HCT116 (cell line): ENCODE measurements at places on chromosomes 11 and 22. TPM values are rescaled to one million over a fixed set of nuclear protein-coding genes. Genes with fewer than 3 reads are reported as not detected.

DNA sequence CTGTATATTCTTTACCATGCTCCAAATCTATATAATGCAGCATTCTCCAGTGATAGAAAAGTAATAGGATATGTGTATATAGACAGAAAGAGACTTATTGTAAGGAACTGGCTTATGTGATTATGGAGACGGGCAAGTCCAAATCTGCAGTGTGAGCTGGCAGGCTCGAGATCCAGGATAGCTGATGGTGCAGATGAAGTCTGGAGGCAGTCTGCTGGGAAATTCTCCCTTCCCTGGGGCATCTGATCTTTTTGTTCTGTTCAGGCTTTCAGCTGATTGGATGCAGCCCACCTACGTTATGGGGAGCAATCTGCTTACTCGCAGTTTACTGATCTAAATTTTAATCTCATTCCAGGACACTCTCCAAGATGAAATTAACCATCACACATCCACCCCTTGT, 73.2 kb downstream of the GRK3 start:
- no peaks in the 10 kb centered on the region for H3K4me1 ChIP-seq
- no peak for DNase-seq
- H3K27ac ChIP-seq, result no peak overlapping the region
- no peak overlapping the region for H3K4me3 ChIP-seq
- no peaks in the 10 kb centered on the region for H3K27me3 ChIP-seq
- H3K36me3 ChIP-seq, result no peaks in the 10 kb centered on the region

DNA sequence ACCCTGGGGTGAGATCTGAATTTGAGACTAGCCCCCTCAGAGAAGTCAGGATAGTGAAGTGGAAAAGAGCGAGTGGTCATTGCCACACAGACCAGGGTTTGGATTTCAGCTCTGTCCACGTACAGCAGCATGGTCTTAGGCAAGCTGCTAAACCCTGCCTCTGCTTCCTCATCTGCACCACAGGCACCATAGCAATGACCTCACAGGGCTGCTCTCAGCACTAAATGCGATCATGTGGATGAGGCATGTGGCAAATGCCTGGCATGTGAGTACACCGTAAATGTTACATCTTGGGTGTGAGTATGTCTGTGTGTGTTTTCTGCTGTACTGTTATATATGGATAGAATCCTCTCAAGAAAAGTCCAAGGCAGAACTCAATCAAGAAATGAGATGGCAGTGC, 15.8 kb downstream of the NAV2 start:
- H3K27me3 ChIP-seq, result no peaks in the 10 kb centered on the region
- DNase-seq, result no peak
- H3K27ac ChIP-seq, result no peak overlapping the region
- no peak overlapping the region for H3K4me3 ChIP-seq
- no peaks in the 10 kb centered on the region for H3K36me3 ChIP-seq
- peaks cover 16% of the 10 kb centered on the region for H3K4me1 ChIP-seq

DNA sequence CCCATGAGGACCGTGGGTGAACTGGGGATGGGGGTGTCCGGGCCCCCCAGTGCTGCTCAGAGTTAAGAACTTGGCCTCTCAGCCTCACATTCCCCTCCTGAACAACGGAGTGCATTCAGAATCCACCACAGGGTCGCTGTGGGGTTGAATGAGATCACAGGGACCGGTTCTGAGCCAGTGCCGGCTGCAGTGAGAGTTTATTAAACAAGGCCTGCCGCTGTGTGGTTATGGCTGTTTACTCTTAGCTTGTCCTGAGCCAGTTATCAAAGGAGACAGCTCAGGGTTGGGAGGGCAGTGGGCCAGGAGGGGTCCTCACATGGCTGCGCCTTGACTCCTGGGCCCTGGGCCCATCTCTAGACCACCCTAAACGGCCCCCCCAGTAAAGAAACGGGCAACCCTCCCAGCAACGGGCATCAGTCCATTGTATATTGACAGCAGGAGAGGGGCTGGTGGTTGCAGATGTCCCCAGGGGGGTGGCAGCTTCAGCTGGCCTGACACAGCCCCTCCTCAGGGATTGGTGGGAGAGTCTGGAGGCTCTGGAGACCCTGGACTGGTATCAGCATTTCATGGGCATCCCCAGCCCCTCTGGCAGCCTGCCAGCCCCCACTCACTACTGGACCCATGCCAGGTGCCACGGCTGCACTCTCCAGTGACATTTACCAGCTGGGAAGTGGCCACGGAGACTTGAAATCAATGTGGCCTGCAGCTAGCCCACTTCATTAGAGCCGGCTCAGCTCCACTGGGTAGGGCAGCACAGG, 15.1 kb upstream of the CABP7 start:
- no peaks in the 10 kb centered on the region for H3K36me3 ChIP-seq
- H3K27ac ChIP-seq, result no peak overlapping the region
- H3K4me1 ChIP-seq, result peaks cover 36% of the 10 kb centered on the region
- H3K4me3 ChIP-seq, result no peak overlapping the region

DNA sequence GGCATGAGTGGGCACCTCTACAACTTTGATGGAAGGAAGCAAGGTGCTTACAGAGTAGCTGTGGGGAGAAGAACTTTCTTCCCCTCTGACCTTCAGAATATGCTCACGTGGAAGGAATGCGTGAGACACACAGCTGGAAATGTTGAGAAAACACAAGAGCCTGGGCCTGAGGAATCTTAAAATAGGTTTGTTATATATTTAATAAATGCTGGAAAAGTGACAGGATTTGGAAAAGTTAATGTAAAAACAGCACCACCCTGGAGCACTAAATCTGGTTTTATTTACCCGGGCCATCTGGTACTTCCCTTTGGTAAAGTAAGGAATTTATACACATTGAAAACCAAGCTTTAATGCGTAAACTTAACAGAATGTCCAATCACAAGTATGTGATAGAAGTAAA, 14.0 kb upstream of the AMPD3 start:
- H3K4me3 ChIP-seq, result no peak overlapping the region
- H3K27me3 ChIP-seq, result no peaks in the 10 kb centered on the region
- no peaks in the 10 kb centered on the region for H3K36me3 ChIP-seq

DNA sequence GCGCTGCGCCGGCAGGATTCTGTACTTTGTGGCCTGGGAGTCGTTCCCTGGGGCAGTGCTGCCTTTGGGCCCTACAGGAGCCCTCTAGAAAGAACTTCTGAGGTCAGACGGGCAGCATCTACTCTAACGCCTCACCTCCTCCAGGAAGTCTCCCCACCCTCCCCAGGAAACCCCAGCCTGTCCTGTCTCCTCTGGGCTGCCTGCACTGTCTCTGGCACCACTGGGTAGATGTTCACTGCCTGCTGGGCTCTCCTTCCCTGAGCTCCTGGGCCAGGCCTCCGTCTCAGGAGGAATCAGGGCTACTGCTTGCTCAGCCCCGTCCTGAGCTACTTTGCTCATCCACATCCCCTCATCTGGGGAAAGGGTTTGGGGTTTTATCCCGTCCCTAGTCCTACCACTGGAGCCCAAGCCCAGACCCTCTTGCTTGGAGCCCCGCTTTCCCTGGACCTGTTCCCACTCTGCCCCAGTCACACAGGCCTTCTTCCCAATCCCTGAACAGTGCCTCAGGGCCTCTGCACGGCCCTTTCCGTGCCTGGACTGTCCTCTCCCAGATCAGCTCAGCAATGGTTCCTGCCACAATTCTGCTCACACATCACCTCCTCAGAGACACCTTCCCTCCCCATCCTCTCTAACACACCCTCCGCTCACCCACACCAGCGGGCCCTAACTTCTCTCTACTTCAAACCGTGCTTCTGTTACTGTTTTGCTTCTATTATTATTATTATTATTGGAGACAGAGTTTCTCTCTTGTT, 11.3 kb upstream of the TREH start:
- H3K4me3 ChIP-seq, result no peak overlapping the region
- peaks cover 5% of the 10 kb centered on the region; the same call in 1 of the 2 replicates for H3K4me1 ChIP-seq
- no peak for DNase-seq
- no peaks in the 10 kb centered on the region for H3K36me3 ChIP-seq
- H3K27me3 ChIP-seq, result no peaks in the 10 kb centered on the region

DNA sequence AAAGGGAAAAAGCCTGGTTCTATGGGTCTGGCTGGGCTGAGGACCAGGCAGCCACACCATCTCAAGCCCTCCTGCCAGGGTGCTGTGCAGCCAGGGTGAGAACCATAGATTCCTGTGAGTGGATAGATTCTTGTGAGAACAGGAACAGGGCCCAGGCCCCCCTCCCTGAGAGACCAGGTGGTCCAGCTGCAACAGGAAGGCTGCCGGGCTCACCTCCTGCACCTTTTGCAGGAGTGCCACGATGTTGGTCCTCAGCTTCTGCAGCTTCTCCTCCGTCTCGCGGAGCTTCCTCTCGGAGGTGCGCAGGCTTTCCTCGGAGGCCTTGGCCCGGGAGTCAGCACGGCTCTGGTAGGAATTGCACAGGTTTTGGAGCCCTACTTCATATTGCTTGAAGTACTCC, 40.8 kb downstream of the MORC2 start:
- H3K36me3 ChIP-seq, result peaks cover 16% of the 10 kb centered on the region; the same call in 1 of the 2 replicates
- no peaks in the 10 kb centered on the region for H3K27me3 ChIP-seq
- H3K4me3 ChIP-seq, result no peak overlapping the region
- DNase-seq, result no peak
- no peaks in the 10 kb centered on the region for H3K4me1 ChIP-seq
- no peak overlapping the region for H3K27ac ChIP-seq

GRCh38 chr11:4061700-4062099, 32.9 kb upstream of the RRM1 start:
- no peaks in the 10 kb centered on the region for H3K27me3 ChIP-seq
- H3K4me3 ChIP-seq, result no peak overlapping the region
- H3K27ac ChIP-seq, result no peak overlapping the region
- DNase-seq, result no peak
- no peaks in the 10 kb centered on the region for H3K36me3 ChIP-seq
- no peaks in the 10 kb centered on the region for H3K4me1 ChIP-seq

DNA sequence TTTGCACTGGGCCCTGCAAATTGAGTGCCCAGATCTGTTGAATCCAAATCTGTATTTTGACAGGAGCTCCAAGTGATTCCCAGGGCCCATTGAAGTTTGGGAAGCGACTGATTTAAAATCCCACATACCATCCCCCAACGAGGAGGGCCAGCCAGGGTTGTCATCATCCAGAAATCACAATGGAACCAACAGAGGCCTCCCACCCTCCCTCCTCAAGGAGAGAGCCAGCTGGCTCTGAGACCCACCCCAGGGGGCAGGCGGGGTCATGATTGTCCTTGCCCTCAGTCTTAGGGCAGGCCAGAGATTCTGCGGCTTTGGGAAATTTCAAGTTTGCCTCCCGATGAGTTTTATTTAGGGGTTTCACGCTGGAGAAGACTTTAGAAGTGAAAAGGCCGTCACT, 358.2 kb downstream of the MN1 start:
- 0 out of 2 replicates have a peak, but pooled peaks cover 4% of the 10 kb centered on the region for H3K27me3 ChIP-seq
- H3K27ac ChIP-seq, result no peak overlapping the region
- DNase-seq, result no peak
- no peak overlapping the region for H3K4me3 ChIP-seq

- 0 out of 2 replicates have a peak, but pooled peaks cover 14% of the 10 kb centered on the region for H3K27me3 ChIP-seq
- DNase-seq, result no peak
- no peaks in the 10 kb centered on the region for H3K4me1 ChIP-seq
- H3K27ac ChIP-seq, result no peak overlapping the region
- H3K4me3 ChIP-seq, result no peak overlapping the region
- H3K36me3 ChIP-seq, result no peaks in the 10 kb centered on the region
These were observed 256.8 kb downstream of the INSC start for GRCh38 chr11:15371533-15371932.

DNA sequence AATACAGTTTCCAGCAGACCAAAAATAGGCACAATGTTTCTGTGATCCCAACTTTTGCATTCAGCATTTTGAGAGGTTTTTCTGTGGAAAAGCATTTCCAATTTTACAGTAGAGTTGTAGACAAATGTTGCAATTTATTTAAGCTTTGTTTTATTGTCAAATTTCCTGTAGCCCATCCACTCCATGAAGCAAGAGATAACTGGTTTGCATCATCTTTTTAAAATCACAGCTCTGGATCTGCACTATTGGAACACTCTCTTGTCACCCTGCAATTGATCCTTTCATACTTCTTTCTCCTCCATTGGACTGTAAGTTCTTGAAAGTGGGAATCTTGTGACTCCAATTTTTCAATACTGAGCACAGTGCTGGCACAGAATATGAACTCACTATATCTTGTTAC, 86.0 kb downstream of the MAML2 start:
- H3K27me3 ChIP-seq, result no peaks in the 10 kb centered on the region
- H3K4me3 ChIP-seq, result no peak overlapping the region
- no peak overlapping the region for H3K27ac ChIP-seq
- no peak for DNase-seq
- H3K36me3 ChIP-seq, result no peaks in the 10 kb centered on the region
- H3K4me1 ChIP-seq, result peaks cover 7% of the 10 kb centered on the region; the same call in 1 of the 2 replicates

DNA sequence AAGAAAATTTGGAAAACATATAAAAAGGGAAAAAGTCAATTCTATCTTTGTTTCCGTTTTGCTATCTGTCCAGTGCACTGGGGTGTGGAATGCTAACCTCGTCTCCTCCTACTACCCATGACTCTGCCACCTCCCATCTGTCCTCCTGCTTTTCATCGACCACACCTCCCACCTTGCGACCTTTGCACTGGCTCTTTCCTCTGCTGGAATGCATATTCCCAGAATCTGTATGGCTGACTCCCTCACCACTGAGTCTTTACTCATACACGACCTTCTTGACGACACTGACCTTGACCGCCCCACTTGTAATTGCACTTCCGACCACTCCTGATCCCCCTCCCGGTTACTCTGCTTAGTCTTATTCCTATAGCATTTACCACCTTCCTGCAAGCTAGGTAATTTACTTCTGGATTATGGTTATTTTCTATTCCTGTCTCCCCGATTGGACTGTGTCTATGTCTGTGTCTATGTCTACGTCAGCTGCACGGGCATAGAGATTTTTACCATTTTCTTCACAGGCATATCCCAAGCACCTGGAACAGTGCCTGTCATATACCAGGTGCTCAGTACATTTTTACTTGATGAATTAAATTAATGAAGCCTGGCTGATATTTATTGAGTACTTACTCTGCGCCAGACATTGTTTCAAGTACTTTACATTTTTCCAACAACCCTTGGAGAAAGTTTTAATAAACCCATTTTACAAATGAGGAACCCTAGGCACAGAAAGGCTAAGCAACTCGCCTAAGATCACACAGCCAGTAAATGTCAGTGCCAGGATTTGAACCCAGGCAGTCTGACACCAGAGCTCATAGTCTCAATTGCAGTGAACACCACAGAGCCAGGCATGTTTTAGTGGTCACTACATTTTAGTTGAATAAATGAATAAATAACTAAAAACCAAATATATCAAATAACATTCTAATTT, 89.3 kb upstream of the SLC22A12 start:
- no peak for DNase-seq
- H3K27me3 ChIP-seq, result peaks cover 7% of the 10 kb centered on the region; the same call in 1 of the 2 replicates
- no peaks in the 10 kb centered on the region for H3K36me3 ChIP-seq
- no peak overlapping the region for H3K4me3 ChIP-seq
- no peak overlapping the region for H3K27ac ChIP-seq

GRCh38 chr11:21561581-21561980, 631.3 kb upstream of the ANO5 start:
- H3K27ac ChIP-seq, result no peak overlapping the region
- no peaks in the 10 kb centered on the region for H3K4me1 ChIP-seq
- no peaks in the 10 kb centered on the region for H3K27me3 ChIP-seq
- DNase-seq, result no peak
- H3K36me3 ChIP-seq, result no peaks in the 10 kb centered on the region
- no peak overlapping the region for H3K4me3 ChIP-seq

OSBP gene
- total RNA-seq, result 43.8 TPM

PRODH gene
- total RNA-seq, result 3.2 TPM

CARD18 gene
- total RNA-seq, result not detected

PATE4 gene
- total RNA-seq, result not detected

ABCG4 gene
- 1.9 TPM for total RNA-seq

TMEM86A gene
- total RNA-seq, result 2.0 TPM
